ENCODE measurements at places on chromosomes 11 and 22.
A peak's percentile ranks its signal among the peaks of the same experiment; 100 is the strongest.

DNA sequence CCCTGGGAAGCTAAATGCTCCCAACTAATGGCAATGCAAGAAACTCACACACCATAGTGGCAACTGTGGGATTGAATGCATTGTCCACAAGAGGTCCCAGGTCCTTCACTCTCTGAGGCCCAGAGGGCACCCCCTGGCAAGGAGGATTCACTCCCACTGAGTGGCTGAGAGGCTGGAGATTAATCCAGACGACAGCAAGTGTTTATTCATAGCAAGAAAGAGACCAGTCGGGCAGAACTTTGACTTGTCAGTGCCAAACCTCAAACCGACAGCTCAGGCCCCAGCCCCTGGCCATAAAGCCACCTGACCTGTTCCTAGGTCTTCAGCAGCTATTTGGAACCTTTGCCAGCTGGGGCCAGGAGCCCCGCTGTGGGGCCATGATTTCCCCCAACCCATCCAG lies 54.5 kb upstream of the MPEG1 start:
- no peak for DNase-seq

DNA sequence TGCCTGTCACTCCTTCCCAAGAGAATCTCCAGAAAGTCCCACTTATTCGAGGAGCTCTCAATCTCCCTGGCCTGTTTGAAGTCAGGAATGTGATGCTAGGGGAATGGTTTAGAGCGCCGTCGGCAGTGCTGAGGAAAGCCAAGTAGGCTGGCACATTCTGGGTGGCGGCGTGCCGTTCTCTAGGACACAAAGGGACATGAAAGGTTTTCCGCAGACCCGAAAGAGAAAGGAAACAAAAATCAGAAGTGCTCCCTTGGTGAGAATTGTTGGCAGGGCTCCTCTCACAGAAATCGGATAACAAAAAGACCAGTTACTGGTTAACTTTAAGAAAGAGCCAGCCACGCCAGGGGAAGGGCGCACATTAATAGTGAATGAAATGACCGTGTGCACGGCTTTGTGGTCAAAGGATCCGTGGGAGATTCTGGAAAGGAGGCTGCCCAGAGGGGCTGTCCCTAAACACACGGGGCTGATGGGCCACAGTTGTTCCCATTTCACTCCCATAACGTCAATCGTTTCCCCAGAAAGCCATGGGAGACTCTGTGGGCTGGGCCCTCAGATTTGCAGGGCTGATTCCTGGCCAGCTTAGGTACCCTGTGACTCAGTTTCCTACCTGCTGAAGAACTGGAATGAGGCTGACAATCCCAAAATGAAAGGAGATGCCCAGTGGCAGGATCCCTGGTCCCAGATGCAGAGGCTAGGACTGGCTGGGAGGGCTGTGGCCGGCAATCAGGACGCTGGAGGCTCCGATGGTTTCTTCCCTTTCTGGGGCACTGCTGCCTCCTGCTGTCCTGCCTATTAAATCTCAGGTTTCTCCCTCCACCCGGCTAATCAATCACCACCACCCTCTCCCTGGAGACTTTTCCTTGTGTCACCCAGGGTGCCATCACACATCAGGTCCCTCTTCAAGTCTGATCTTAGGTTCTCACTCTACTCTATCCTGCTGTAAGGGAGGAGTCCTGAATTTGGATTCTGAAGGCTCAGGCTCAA lies 82.3 kb downstream of the RCN1 start:
- peak; percentile 87 for DNase-seq

- DNase-seq: no peak
These were observed 535.1 kb upstream of the ARHGAP42 start for GRCh38 chr11:100151944-100152343.

- DNase-seq: no peak
These were observed 89.9 kb downstream of the PPP6R3 start for GRCh38 chr11:68550485-68550817.

GRCh38 chr22:48237466-48238283 lies 1475.2 kb downstream of the TBC1D22A start:
- DNase-seq: no peak

GRCh38 chr11:26953770-26954392 lies 40.0 kb upstream of the FIBIN start:
- DNase-seq: no peak

DNA sequence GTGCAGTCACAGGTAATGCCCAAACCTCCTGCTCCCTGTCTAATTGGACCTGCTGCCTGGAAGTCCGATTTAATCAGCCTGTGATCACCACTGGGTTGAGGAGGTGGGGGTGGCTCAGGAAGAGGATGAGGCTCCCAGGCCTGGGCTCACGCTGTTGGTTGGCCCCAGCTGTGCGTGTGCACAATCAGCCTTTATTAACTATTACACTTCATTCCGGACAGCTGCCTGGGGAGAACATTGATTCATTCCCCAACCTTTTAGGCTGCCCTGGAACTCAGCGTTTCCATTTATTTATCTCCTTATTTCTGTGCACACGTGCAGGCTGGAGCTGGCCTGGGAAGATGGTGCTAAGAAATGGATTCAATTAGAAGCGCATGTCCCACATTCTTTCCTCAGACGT lies 123.4 kb downstream of the DSCAML1 start:
- no peak for DNase-seq

DNA sequence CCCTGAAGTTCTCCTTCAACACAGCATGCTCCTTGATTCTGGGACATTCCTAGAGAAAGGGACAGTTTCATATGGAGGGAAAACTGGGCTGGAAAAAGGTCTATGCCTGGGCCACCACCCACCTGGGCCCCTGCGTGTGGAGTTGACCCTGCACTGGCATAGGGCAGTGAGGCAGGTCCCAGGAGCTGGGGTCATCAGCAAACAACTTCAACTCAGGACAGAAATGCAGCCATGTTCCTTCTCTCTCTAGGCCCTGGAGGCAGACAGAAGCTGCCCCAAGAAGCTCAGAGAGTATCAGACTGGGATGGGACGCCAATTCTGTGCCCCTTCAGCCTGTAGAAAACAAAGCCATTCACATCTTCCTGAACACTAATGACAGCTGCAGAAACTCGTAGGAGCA lies 34.9 kb downstream of the RTL6 start:
- no peak for DNase-seq

DNA sequence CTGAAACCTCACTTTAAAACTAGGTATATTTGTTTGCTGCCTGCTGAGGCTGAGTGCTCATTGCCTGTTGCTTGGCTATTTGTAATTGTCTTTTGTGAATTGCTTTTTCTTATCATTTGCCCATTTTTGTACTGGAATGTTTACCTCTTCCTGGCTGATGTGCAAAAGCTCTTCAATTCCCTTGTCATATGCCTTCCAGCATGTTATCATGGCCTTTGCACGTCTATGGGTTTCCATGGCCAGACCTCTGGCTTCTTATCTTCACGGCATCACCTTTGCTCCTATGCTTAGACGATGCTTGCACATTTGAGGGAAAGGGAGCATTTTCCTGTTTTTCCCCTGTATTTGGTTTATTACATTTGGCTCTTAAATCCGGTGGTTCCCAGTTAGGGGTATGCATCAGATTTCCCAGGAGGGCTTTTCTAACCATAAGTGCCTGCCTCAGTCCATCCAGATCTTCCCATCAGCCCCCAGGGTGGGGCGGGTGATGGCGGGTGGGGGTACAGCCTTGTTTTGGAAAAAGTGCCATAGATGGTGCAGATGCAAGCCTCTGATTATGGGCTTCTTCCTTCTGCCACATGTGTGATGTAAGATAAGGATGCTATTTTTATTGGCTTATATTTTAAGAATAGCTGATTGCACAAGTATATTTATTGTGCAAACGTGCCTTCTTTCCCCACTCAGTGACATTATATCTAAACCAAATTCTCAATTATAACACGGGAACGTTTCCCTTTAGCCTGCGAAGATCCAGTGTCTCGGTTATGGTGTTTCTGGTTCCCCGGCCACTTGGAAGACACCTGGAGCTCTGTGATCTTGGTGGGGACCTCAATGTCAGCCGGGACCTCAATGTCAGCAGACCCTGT lies 70.6 kb upstream of the SEPTIN5 start:
- no peak for DNase-seq

GRCh38 chr22:26417406-26417805 lies 11.7 kb upstream of the ASPHD2 start:
- DNase-seq: no peak

- no peak for DNase-seq
These were observed 24.9 kb downstream of the ART5 start for GRCh38 chr11:3616721-3617460.

- no peak for DNase-seq
These were observed 431.9 kb downstream of the MIAT start for GRCh38 chr22:27089264-27089663.

DNA sequence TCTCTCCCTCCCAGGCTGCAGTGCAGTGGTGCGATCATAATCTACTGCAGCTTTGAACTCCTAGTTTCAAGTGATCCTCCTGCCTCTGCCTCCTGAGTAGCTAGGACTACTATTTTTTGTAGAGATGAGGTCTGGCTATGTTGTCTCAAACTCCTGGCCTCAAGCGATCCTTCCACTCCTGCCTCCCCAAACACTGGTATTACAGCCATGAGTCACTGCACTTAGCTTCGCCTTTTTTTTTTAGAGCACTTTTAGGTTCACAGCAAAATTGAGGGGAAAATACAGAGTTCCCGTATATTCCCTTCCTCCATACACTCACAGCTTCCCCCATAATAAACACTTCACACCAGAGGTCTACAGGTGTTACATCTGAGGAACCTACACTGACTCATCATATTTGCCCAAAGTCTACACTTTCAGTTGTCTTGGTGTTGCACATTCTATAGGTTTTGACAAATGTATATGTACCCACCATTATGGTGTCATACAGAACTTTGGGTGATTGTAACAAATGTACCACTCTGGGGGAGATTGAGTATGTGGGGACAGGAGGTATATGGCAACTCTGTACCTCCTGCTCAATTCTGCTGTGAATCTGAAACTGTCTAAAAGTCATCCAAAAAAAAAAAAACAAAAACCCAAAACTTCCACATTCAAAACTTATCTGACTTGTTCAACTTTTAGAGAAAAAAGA lies 11.3 kb upstream of the SLC37A4 start:
- DNase-seq: no peak

- no peak for DNase-seq
These were observed 3.7 kb downstream of the ZDHHC8 start for GRCh38 chr22:20135265-20135664.

DNA sequence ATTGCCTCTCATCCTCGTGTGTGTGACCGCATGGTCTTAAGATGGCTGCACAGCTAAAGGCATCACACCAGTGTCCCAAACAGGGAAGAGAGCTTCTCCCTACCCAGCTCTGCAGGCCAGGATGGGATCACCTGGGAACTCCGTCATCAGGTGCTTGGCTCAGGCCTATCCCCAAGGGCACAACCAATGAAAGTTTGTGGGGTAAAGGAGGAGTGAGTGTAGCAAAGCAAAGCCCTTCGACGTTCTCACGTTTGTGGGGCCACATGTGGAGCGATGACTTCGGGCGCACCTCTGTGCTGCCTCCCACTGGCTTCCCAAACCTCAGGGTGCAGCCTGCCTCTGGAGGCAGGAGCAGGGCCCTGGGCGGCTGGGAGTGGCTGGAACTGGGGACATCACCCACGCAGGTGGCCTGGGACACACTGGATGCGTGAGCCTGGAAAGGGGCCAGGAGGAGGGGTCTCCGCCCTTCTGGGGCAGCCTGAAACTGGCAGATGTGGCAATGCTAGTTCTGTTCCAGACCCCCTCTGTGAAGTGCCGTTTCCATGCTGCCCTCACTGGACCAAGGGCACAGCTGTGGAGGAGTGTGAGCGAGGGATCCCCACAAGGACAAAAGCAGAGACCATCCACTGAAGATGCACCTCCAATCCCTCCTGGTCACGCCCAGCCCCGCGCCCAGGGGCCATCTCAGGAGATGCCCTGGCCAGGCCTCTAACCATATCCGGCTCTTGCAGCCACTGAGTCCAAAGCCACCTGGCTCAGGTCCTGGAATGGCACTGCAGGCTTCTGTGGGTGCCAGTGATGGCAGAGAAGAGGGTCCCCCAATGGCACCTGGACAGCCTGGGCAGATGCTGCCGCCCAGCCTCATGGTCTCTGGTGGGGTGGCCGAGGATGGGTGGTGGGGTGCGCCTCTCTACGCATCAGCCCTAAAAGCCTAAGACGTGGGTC lies 30.6 kb upstream of the GAL start:
- no peak for DNase-seq

DNA sequence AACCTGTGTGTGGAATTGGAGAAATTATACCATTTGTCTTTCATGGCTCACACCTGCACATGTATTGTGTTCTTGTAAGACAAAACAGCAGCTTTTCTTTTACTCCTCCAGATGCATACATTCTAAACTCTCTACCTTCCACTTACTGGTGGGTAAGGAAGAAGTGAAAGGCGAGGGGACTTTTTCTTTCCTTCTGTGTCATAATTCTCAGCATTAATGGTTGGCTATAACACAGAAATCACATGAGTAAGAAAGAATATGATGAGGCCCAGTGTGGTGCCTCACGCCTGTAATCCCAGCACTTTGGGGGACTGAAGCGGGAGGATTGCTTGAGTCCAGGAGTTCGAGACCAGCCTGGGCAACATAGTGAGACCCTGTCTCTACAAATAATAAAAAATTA lies 57.8 kb upstream of the SHANK2 start:
- DNase-seq: no peak
